ENCODE measurements at places on chromosomes 2 and 18.
A peak's percentile ranks its signal among the peaks of the same experiment; 100 is the strongest.

DNA sequence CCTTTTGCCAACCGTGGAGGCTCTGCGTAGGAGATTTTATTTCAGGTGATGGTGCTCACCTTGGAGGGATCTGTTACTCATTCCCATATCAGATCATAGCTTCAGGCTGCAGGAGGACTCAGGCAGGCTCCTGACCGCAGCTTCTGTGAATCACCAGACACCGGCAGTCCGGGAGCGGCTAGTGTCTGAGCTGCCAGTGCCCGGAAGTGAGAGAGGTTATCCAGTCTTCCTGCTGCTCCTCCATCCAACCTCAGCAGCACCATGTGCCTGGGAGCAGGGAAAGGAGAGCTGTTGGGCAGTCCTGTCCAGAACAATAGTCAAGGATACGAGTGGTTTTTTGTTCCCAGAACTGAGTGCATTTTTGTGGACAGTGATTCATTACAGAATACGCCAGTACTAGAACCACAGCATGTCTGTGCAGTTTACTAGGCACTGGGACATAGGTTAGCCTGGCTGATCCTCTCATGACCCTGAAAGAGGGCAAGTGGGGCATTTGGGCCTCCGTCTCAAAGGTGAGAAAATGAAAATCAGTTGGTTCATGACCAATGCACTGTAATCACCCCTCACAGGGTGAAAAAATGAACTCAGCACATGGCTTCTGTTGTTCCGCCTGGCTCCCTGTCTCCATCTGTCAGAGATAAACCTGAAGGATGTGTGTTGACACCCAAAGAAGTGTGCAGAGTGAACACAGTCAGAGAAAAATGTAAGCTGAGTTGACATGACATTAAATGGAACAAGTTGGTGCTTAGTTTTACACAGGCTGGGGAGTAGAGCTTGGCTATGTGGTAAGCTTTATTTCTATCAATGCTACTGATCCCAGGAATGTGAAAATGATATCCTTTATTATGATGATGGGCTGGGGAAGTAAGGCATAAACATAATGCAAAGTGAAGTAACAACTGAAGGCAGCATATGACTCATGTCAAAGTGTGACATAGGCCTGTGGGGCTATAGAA, 12.2 kb downstream of the FHOD3 start:
- DNase-seq: no peak

- DNase-seq: no peak
These were observed 108.7 kb downstream of the NDUFA10 start for GRCh38 chr2:239916205-239917124.

GRCh38 chr2:54572262-54572635, 116.1 kb downstream of the SPTBN1 start:
- peak; percentile 59 for DNase-seq

GRCh38 chr18:45850021-45850420, 24.5 kb downstream of the SIGLEC15 start:
- DNase-seq: no peak

- peak; percentile 71 for DNase-seq
These were observed 304.0 kb downstream of the ZNF521 start for GRCh38 chr18:25047983-25048382.

DNA sequence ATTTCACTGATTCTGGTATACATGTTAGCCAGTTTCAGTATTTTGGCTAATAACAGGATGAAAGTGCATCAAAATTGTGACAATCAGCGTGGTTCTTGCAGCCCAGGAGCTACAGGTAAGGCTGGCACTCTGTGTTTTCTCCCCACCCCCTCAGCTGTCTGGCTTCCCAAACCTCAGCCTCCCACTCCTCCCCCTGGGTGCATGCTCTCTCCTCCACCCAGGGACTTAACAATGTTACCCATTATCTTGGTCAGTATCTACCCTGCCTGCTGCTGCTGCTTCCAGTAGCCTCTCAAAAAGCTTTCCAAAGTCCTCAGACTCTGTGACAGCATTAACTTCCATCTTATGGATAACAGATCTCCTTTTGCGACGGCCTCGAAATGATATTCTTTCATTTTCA, 41.0 kb downstream of the TRABD2A start:
- DNase-seq: no peak

DNA sequence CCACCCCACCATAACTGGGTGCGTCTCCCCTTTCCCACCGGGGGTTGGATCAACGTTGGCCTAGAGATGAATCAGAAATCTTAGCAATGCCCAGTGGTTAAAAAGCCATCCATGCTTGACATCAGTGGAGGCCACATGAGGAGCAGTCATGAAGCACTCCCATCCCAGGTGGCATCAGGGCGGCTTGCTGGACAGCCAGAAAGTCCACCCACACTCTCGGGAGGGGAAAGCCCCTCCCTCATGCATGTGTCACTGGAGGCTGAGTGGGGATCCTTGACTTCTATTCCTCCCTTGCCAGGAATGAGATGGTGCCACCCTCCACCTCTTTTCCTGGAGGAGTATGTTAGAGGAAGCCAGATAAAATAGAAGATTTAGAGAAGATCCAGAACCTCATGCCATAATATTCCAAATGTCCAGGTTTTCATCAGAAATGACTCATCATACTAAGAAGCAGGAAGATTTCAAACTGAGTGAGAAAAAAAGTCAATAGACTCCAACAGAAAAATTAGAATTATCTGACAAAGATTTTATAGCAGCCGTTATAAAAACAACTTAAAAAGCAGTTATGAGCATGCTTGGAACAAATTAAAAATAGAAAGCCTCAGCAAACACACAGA, 507.1 kb upstream of the ID2 start:
- no peak for DNase-seq

- DNase-seq: no peak
These were observed 66.5 kb downstream of the BOLA3 start for GRCh38 chr2:74081030-74081762.

DNA sequence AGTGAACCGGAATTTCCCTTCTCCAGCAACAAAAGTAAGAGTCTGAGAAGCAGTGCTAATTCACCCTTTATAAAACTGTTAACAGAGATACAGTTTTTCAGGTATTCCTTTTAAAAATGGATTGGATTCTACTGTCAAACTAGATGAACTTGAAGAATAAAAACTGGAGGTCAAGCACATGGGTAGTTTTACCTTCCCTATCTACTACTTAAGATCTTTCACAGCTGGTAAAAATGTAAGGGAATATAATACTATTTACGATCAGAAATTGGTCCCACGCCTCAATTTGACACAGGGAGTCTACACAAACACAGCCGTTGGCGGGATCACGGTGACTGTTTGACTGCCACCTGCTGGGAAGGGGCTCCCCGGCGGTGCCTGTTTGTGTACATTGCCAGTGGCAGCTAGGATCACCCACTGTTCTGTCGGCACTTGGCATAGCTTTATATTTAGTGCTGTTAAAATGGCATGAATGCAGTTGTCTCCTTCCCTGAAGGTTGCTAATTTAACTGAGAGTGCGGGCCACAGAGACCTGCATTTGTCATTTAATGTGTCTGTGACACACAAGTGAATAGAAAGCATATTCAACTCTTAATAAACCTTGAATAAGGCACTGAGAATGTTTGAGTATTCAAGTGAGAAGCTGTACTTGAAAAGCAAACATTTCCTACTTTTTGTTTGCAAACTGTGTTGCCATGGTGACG, 59.5 kb downstream of the ABCG8 start:
- DNase-seq: no peak

DNA sequence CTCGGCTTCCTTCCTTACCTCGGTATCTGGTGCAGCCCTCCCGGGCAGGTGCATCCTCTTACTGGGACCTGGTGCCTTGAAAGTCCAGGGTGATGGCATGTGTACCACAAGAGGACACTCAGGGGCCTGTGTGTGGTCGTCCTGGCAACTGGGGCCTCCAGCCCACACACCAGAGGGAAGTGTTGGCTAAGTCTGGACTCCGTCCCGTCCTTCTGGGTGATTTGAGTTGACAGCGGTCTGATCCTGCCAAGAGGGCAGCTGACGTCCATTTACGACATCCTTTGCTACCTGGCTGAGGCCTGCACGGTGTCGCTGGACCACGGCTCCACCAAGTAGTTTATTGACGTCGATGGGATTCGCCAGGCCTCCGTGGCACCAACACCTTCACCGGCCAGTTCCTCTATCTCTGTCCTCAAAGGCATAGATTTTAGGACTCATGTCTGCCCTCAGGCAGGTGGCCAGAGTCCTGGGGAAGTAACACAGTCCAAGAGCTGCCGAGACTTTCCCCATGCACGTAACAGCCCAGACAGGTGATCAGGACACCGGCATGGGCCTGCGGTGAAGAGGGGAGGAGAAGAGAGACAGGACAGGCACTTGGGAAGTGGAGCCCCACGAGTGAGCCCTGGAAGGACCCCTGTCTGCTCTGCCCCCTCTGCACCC, 186.0 kb upstream of the HDAC4 start:
- DNase-seq: no peak

DNA sequence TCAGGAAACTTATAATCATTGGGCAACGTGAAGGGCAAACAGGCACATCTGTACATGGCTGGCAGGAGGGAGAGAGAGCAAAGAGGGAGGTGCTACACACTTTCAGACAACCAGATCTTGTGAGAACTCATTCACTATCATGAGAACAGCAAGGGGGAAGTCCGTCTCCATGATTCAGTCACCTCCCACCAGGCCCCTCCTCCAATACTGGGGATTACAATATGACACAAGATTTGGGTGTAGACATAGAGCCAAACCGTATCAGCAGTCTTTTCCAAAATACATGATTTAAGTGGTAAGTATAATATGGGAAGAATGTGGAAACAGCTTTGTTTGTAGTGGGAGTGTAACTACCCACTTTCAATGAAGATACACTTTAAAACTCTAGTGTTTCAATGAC, 65.0 kb downstream of the EPB41L5 start:
- DNase-seq: no peak

DNA sequence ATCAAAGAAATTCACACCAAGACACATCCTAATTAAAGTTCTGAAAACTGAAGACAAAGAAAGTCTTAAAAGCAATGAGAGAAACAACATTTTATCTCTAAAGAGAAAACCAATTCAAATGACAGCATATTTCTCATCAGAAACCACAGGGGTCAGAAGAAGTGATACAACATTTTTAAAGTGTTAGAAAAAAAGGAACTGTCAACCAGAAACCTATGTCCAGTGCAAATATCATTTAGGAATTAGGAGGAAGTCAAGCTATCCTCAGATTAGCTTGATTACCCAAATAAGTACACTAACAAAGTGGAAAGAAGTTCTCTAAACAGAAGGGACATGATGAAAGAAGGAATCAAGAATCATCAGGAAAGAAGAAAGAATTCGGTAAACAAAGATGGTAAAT, 59.5 kb upstream of the BCL2L11 start:
- no peak for DNase-seq

DNA sequence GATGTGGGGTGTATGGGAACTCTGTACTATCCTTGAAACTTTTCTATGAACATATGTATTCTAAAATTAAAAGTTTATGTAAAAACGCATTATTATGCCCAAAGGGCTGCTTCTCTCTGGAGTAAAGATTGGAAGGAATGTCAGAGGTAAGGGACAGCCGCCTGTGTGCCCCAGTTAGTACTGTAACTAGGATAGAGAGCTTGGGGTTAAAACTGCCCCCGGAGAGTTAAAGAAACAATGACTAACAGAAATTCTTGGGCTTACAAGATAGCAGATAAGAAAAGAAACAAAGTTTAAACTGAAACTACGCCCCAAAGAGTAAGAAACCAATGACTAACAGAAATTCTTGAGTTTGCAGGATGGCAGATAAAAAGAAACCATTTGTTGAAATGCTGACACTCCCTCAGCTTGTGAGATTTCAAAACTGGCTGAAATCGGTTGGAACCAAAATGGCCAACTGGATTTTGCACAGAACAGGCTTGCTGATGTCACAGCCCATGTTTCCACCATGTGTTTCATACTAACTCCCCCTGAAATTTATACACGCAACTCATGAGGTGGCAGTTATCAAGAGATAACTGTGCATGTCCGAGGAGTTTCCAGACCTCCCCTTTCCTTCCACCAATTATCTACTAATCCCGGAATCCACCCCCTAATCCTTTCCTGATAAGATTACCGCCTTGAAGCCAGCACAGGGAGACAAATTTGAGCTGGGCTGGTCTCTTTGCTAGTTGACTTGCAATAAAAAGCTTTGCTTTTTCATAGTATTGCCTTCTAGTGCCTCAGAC, 8.7 kb upstream of the TXNDC2 start:
- DNase-seq: no peak

GRCh38 chr2:84716564-84716963, 164.3 kb downstream of the TRABD2A start:
- DNase-seq: no peak

- DNase-seq: no peak
These were observed 201.9 kb downstream of the CLIP4 start for GRCh38 chr2:29317077-29317517.

DNA sequence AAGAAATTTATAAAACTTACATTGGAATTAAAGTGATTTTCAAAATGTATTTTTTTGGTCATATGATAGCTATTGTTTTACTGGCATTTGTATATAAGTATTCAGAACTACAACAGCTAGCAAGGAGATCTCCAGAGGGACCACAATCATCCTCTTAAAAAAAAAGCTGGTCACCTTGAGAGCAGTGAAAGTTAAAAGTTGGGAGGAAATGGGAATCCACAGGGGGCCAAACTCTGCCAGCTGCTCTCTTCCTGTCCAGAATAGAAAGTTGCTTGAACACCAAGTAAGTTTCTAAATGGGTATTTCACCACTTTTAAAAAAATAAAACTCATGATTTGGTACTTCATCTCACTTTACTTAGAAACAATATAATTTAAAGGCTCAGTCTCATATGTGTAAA, 1025.1 kb downstream of the LRP1B start:
- no peak for DNase-seq

DNA sequence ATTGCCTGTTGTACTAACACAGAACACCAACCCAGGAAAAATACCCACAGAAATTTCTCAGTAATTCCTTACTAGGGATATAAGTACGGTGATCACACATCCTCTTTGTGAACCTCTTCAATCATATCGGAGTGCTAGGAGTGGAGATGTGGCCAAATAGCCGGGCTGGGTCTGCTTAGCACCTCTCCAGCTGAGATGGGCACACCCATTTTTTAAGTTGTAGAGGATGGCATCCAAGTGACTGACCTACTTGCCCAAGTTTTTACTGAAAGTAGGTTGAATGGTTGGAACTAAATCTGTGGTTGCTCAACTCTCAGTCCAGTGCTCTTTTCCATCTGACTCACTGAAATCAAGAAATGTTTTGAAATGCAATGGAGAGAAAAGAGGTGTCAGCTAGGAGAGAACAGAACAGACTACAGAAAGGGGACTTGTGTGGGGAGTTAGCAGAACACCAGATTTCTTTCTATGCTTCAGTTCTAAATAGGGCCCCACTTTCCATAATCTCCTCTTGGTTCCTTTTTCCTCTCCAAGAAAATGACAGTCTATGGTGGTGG, 68.7 kb upstream of the FSHR start:
- DNase-seq: no peak

- DNase-seq: no peak
These were observed 235.4 kb upstream of the FN1 start for GRCh38 chr2:215671244-215671643.

DNA sequence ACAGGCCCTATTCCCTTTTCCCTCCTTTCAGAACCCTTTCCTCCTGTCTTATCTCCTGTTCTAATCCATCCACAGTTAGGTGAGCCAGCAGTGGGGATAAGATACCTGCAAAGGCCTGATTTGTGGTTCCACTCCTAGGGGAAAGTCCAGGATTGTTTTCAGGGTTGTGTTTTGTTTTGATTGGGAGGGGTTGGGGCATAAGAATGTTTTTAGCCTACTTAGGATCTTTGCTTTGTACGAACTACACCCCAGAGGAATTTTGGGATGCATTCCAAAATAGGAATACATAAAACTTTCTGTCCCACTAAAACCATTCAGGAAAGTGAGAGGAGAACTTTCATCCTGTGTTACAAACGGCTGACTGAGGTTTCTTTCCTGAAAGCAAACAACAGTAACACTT, 150.8 kb upstream of the PGAP1 start:
- DNase-seq: no peak

- peak; percentile 32 for DNase-seq
These were observed 289.1 kb downstream of the ICOS start for GRCh38 chr2:204225671-204226073.
